NT2/D1 (cell line): ENCODE measurements at places on chromosomes 4 and X.

DNA sequence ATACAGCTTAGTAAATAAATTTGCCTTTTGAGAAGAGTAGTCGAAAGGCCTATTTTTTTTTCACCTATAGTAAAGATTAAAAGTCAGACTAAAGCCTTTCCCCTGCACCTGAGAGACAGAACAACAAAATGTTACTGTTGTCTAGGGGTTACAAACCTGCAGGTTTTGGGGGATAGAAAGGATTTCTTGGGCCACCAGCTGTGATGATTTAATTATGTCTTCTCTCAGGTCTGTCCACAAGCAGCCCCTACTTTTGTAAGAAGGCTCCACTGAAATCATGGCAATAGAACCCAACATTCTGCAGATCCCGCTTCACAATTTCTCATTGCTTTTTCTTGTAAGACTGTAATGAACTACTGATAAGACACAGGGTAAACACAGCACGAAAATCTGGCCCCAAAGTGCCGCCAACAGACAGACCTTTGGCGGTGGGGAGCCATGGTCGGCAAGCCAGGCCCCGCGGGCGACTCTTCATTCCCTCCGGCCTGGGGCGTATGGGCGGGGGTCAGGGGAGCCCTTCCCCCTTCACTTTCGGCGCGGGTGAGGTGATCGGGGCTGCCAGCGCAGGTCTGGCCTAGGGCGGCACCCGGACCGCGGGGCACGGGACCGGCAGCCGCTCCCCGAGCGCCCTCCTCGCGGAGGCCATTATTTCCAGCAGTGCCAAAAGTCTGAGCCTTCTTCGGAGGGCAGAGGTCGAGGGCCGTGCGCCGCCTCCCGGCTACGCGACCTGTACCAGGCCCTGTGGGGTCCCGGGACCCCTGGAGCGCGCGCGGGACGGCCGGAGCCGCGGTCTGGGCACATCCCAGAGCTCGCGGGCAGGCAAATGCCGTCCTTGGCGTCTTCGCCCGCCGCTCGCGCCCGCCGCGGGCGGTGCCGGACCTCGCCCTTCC, 812 bp upstream of the KDM6A start:
- DNase-seq, result no peak

DNA sequence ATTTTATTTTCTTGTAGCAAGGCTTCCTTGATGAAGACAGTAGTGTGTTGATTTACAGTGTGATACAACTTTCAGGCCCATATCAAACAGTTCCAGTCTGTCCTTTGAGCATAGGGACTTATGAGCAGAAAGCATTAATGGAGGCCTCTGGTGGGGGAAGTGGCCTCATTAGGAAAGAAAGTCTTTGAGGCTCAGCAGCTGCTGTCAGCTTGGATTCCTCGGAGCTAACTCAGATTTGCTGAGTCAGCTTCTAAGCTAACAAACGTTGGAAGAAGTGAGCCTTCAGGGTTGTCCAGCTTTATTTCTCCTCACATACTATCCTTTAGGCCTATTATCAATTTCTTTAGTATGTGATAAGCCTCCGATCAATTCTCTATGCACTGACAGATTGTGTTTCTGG, 15.8 kb upstream of the SFRP2 start:
- DNase-seq, result no peak

DNA sequence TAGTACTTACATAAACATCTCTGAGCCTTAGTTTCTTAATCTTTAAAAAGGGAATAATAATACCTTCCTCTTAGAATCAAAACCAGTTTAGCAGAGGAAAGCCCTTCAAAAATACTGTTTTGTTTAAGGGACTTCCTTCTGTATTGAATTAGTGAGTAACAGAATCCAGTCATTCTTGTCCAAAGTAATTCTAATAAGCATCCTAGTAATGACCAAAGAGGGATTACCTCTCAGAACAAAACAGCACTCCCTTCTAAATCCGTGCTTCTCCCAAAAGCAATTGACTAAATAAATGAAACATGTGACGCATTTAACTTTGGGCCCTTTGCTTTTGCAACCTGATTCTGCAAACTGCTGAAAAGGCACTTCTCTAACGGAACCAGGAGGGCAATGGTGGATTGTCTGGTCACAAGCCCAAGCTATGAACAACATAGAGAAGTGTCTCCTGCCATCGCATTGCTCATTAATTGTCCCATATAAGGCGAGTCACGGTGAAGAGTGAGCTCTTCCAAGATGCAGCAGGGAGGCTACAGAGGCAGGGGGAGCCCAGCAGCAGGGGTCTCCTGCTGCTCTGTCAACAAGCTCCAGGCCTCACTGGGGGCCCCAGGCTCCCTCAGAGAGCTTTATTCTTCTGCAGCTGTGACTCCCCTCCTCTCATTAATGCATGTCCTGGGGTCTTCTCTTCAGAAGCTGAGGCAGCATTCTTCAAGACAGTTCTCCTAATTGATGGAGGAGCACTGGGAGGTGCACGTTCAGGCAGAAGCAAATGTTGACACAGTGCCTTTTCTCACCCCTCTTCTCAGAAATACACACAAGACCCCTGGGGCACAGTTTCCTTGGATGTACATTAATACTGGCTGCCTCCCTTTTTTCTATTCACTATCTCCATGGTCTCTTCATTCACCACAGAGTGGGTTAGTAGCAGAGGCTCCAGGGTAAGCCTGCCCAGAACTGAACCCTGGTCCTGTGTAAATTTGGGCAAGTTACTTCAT, 419.6 kb upstream of the RASGEF1B start:
- DNase-seq, result no peak

DNA sequence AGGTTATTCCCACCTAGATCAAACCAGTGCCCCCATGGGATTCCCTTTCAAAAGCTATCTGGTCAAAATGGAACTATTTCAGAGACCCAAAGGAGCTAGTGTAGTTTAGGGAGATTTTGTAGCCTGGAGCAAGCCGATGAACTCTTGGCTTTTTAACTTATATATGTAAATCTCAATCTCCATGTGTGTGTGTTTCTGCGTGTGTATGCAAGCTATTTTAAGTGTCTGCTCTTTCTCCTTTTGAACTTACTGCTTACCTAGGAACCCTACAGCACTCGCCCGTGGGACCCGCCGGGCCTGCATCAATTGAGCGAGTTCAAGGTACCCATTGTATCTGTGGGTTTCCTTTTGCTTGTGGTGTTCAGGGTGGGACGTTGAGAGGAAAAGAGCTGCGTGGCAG, 10.4 kb downstream of the CSTF2 start:
- no peak for DNase-seq

DNA sequence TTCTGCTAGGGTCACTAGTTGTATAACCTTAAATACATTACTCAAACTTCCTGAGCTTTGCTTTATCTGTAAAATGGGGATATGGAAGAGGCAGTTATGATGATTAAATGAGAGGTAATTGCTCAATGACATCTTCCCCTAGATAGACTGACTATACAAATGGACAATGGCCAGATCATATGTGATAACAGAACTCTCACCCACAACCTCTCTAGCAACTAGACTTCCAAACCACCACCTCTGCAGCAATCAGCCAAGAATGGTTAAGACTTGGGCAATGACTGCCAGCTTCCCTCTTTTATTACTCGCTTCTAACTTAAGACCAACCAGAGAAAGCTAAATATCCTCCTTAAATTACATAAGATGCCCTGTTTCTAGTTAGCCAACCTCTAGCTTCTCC, 2.9 kb upstream of the SEPSECS start:
- DNase-seq, result no peak

DNA sequence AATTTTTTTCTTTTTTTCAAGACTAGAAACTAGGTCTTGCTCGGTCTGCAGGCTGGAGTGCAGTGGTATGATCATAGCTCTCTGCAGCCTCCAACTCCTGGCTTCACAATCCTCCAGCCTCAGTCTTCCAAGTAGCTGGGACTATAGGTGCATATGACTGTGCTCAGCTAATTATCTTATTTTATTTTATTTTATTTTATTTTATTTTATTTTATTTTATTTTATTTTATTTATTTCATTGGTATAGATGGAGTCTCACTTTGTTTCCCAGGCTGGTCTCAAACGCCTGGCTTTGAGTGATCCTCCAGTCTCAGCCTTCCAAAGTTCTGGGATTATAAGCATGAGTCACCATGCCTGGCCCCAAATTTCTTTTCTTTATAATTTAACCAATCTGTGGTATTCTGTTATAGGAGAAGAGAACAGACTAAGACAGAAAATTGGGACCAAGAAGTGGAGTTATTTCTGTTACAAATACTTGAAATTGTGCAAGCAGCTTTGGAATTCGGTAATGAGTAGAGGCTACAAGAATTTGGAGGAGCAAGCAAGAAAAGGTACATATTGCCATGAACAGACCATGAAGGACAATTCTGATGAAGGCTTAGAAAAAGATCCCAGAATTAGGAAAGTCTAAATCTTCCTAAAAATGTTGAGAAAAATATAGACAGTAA, 4.0 kb upstream of the PRDM5 start:
- no peak for DNase-seq

- DNase-seq, result no peak
Observed at GRCh38 chrX:103586314-103586646, 965 bp downstream of the TCEAL4 start.

GRCh38 chrX:15511563-15511962, 11.0 kb downstream of the BMX start:
- no peak for DNase-seq

DNA sequence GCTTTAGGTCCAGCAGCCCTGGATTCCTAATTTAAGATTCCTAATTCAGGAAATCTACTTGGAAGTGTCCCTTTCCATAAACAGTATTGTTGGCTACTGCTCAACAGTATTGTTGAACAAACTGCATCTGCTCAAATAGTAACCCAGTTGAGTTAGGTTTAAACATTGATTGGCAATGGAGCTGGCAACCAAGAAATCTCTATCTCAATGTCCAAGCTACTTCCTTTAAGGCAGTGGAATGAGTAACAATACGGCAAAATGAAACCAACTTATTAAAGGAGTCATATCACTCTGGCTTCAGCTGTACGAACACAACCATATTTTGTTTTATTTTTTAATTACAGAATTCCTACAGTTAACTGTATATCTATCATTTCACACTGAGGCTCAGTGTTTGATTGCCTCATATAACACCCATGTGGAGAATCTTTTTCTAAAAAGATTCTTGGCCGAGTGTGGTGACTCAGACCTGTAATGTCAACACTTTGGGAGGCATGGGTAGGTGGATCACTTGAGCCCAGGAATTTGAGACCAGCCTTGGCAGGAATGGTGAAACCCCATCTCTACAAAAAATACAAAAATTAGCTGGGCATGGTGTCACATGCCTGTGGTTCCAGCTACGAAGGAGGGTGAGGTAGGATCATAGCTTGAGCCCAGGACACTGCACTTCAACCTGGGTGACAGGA, 71.7 kb upstream of the IL13RA1 start:
- no peak for DNase-seq

GRCh38 chrX:116204932-116205331, 34.4 kb downstream of the AGTR2 start:
- no peak for DNase-seq

GRCh38 chrX:26873736-26874135, 589.4 kb downstream of the PPP4R3C start:
- no peak for DNase-seq

- no peak for DNase-seq
Observed at GRCh38 chr4:4415107-4415805, 28.4 kb downstream of the NSG1 start.

GRCh38 chrX:153627675-153628111, 19.3 kb upstream of the DUSP9 start:
- DNase-seq, result no peak

DNA sequence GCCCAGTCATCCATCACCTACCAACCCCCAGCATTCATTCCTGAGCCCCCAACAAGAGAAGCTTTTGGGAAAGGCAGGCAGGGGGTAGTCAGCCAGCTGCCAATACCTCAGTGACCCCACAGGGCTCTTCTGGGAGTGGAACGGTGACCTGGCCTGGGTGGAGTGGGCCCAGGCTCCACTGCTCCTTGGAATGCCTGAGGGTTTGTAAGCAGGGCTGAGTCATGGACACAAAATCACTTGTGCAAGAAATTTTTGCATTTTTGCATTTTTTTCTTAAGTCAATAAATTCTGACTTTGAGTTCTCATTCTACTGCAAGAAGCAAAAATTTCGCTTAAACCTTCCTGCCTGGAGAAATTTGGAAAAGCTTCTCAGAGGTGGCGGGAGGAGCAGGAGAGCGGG, 18.5 kb downstream of the SORCS2 start:
- DNase-seq, result no peak

- DNase-seq, result no peak
Observed at GRCh38 chrX:12868747-12869146, 1.9 kb downstream of the TLR7 start.

DNA sequence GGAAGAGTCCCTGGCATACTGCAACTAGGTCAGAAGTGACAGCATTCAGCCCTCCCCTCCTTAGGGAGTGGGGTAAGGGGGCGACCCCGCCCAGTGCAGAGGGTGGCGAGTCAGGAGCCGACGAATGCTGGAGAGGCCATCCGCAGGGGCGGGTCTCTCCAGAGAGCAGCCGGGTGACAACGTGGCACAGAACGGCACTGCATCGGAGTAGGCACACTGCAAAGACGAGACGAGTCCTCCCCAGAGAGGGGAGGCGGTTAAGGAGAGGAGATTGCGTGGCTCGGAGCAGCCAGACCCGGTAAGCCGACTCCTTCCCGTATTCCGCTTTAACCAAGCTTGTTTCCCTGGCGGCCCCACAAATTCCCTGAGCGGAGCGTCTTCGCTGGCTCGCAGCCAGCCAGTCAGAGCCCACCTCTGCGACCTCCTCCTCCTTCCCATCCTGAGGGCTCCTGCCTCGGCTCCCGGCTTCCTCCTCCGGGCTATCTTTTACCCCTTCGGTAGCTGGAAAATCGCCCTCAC, 54.9 kb downstream of the LINC00632 start:
- no peak for DNase-seq

DNA sequence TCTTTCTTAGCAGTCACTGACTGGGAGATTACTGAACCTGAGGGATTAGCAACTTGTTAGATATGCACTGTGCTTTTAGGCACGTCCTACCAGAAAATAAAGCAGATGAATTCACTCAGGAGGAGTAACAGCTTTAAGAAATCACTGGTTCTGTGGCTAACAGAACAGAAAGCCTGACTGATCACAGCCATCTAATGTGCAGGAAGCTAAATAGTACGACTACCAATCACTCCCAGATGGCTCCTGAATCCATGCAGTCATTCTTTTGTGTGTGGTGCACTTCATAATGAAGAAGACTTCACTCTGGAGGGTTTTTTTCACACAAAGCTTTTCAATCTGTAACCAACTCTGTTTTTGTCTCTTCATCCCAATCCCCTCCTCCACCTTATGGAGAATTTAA, 305.3 kb upstream of the INTU start:
- DNase-seq, result no peak

GRCh38 chr4:134753390-134753789, 551.8 kb upstream of the PABPC4L start:
- no peak for DNase-seq

GRCh38 chr4:145523117-145523516, 41.5 kb downstream of the SMAD1 start:
- no peak for DNase-seq

DNA sequence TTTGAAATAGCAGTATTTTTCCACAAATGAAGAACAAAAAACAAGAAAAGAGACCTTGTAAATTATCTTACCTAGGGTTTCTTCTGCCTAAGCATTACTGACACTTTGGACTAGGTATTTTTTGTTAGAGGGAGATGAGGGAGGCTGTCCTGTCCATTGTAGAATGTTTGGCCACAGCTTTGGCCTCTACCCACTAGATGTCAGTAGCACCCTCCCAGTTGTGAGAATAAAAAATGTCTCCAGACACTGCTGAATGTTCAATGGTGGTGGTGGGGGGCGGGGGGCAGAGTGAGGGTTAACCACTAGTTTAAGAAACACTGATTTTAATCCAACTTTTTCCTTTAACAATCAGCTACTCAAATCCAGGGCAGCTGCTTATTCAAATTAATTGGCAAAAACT, 25.8 kb downstream of the OTUD4 start:
- DNase-seq, result no peak
